ENCODE measurements at places on chromosomes 11 and 22.

DNA sequence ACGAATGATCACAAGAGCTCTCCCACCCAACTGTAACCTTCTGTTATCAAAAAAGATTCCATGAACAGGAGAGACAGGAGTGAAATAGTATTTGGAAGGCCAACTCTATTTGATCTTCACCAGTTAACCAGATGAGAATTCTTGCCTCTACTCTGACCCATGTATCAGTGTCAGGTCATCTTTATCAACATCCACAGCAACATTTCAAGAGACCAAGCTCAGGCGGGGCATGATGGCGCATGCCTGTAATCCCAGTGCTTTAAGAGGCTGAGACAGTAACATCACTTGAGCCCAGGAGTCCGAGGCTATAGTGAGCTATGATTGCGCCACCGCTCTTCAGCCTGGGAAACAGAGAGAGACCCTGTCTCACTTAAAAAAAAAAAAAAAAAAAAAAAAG is 62.3 kb downstream of the GAB2 start:
- DNase-seq = no peak

DNA sequence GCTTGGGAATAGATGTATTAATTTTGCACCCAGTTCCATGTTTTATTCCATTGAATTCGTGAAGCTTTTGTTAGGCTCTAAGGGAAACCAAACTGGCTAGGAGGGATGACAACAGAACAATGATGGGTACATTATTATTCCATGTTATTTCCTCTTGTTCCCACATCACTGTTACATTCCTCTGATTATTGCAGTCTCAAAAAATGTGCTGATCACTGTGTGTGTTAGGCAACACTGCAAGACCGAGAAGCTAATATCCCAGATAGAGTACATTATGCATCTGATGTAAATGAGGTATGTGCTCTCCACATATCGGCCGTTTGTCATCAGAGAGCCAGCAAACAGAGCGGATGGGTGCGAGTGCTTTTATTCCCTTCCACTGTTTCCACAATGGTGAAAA is 327.9 kb downstream of the SOX6 start:
- DNase-seq = no peak

DNA sequence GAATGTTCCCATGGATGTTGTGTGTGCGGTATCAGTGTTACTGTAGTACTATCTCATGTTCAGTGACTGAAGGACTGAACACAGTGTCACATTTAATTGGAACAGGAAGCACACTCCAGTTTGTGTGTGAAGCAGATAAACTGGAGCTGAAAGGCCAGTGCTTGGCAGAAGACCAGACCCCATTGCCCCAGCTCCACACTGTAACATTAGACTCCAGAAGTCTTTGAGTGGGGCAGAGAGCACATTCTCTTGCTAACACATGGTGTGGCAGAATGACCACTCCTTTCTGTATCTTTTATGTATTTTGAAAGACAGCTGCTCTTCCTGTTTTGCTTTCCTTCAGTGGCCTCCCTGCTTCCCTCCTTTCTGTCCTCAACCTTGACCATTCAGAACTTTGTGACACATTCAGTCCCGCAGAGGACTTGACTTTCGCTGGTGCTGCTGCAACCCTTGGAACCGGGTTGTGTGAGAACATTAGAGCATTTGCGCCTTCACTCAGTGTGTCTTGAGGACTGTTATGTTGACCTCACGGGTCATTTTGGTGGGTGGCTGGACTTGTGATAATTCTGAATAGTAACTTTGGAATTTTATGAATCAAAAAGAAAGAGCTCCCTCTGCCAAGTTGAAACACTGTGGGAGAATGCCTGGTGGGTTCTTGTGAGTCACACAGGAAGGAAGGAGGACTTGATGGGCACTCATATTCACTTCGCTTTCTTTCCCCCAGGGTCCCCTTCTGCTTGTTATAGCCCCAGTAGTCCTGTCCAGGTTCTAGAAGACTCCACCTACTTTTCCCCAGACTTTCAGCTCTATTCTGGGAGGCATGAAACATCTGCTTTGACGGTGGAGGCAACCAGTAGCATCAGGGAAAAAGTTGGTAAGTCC is 26.4 kb downstream of the AMOTL1 start:
- DNase-seq = no peak

GRCh38 chr11:68455485-68455884 is 5.1 kb upstream of the PPP6R3 start:
- DNase-seq = no peak

- no peak for DNase-seq
Observed at GRCh38 chr22:31039393-31039792, 41.7 kb upstream of the SMTN start.

GRCh38 chr11:31995525-31996094 is 95.3 kb upstream of the RCN1 start:
- no peak for DNase-seq

DNA sequence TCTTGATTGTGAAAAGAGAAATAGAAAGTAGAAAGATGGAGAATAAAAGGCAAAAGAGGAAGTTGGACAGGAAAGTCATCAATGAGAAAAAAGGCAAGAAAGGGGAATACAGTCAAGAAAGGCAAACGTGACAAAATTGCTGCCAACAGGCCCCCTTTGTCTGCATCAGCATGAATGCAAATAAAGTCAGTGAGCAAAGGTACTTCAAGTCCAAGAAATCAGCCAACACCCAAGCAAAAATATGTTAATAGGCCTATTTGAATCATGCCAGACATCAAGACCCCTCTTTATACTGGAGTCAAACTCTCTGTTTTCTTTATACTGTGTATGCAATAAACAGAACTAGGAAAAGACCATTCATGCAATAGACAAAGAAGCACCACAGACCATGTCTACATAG is 34.3 kb downstream of the GUCY1A2 start:
- no peak for DNase-seq

DNA sequence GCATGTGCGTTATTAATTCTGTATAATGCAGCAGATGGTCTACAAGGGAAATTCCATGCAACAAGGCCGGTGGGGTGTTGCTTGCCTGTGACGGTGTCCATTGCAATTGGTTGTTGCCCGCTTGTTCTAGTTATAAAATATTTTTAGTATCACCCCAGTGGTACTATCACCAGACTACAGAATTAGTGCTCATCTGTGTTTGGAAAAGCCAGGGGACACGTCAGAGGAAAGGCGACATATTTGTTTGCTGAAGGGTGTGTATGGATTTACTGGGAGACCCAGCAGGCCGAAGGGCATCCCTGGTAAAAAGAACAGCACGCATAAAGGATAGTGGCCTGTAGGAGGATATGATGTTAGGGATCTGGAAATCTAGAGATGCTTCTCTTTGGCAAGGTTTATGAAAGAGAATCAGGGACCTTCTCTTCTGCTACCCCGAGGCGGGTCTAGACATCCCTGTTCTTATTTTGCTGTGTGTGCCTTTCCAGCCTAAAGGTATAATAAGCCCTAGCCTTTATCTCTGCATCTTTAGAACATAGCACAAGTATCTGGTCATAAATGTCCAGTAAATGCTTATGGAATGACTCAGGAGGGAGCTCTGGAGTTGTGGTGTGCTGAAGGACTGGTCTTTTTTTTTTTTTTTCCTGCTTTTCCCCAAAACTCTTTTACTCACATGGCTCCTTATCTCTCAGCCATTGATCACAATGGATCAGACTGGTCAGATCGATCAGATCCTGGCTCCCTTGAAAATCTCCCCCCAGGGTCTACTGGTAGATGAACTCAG is 90.9 kb downstream of the LDLRAD3 start:
- no peak for DNase-seq
